ENCODE measurements at places on chromosomes 7 and 10.

DNA sequence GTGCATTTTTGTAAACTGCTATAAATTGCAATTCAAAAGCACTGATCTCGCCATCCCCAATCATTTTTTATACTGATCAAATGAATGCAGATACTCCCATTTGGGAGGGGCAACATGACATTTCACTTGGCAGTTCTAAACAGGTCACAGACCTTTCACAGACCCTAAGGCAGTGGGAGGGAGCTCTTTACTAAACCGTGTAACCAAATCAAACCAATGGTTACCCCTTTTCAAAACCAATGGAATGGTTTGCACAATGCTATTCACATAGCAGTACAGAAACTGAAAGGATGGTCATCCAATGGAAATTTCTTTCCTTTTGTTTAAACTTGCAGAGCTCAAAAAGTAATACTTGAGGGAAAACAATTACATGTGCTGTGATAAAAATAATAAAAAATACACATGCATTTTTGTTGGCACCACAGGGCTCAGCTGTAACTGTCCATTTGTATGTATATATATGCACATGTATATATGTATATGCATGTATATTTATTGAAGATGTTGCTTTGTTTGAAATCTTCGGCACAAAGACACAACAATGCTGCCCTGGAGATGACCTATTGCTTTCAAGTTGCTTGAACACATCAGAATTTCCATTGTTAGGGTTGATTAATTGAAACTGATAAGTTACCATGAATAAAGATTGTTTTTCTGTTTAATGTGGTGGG is 14.0 kb downstream of the PTF1A start:
- DNase-seq = no peak

DNA sequence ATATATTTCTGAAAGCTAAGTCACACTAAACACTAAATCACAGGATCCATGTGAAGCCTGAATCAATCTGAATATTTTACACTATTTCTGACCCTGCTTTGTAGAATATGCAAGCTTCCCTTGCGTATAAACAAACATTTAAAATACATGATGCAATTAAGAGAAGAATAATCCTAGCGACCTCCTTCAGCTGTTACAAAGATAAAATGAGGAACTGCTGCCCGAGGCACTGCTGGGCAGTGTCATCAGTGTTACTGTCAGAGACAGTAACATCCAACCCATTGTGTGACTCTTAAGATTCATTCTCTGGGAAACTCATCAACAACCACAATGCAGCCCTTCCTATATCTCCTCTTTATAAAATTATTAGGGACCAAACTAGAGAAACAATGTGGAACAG is 61.6 kb downstream of the COBL start:
- DNase-seq = no peak

DNA sequence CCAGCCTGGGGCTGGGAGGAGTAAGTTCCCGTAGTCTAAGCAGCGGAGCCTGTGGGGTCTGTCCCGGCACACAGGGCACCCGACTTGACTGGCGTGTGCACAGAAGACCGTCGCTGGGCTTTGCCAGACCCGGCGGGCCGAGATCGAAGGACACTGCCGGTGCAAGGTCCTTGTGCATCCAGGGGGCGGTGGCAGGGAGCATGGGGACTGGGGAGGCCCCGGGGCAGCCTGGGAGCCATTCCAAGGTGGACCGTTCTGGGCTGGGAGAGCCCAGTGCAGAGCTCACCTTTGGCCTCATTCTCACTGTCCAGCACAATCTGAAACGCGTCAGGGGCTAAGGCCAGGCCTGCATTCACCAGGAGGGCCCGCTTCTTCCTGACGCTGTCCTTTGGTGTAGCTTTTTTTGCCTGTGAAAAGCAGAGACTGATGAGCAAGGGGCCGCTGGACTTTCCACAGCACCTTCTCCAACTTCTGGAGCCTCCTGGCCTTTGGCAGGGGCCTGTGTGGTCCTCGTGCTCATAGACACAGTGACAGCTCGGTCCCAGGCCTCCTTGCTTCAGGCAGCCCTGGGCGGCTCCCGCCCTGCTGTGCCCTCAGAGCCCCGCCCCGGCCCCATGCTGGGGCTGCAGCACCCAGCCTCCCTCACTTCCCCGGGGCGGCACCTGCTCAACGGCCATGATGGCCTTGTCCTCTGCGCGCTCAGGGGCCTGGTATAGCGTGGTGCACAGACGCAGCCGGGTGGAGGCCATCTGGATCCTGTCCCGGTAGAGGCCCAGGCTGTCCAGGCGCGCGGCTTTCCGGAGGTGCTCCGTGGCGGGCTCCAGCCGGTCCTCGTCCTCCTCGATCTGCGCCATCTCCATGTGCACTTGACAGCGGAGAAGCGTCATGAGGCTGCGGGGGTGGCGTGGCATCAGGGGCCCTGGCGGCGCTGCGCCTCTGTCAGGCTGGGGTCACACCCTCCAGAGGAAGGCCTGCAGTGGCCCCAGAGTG is 20.3 kb downstream of the CFAP46 start:
- no peak for DNase-seq

- no peak for DNase-seq
Observed at GRCh38 chr7:116977172-116977571, 23.9 kb downstream of the ST7 start.

- no peak for DNase-seq
Observed at GRCh38 chr7:138510003-138510402, 49.9 kb downstream of the TRIM24 start.

DNA sequence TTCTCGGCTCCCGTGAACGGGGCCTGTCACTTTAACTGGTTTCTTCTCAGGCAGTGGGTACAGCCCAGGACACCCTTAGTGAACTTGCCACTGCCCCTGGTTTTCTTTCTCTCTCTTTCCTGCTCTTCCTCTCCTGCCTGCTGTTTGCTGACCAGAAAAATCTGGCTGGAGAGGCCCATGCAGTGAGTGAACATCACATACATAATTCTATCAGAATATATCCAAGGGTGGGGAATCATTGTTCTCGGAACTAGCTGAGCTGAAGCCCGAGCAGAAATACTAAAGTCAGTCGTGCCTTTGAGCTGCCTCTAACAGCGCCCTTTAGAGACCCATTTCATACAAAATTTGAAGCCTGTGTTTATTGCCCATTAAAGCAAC is 501.5 kb upstream of the GALNT17 start:
- DNase-seq = no peak

DNA sequence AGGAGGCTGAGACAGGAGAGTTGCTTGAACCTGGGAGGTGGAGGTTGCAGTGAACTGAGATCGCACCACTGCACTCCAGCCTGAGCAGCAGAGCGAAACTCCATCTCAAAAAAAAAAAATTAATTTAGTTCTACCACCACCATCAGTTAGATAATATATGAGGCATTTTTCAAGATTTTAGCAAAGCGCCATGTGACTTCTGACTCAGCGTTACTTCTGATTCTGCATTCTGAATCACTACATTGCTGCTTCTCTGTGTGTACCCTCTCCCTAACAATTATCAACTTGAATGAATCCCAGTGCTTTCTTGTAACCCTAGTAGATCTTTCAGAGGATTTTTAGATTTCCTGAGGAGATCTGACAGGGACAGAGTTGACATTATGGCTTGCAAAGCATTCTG is 176.8 kb upstream of the SORCS1 start:
- DNase-seq = no peak
